Mesenteric fat pad (tissue), 1 donor: ENCODE measurements at places on chromosomes 3 and 15. TPM values are rescaled to one million over a fixed set of nuclear protein-coding genes. Genes with fewer than 3 reads are reported as not detected.

DNA sequence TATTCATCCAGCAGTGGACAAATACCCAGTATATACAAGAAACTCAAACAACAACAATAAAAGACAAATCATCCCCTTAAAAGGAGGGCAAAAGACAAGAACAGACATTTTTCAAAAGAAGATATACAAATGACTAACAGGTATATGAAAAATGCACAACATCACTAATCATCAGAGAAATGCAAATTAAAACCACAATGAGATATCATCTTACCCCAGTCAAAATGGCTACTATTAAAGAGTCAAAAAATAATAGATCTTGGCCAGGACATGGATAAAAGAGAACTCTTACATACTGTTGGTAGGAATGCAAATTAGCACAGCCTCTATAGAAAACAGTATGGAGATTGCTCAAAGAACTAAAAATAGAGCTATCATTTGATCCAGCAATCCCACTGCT lies 16.9 kb downstream of the DHX36 start:
- no peak for DNase-seq

DNA sequence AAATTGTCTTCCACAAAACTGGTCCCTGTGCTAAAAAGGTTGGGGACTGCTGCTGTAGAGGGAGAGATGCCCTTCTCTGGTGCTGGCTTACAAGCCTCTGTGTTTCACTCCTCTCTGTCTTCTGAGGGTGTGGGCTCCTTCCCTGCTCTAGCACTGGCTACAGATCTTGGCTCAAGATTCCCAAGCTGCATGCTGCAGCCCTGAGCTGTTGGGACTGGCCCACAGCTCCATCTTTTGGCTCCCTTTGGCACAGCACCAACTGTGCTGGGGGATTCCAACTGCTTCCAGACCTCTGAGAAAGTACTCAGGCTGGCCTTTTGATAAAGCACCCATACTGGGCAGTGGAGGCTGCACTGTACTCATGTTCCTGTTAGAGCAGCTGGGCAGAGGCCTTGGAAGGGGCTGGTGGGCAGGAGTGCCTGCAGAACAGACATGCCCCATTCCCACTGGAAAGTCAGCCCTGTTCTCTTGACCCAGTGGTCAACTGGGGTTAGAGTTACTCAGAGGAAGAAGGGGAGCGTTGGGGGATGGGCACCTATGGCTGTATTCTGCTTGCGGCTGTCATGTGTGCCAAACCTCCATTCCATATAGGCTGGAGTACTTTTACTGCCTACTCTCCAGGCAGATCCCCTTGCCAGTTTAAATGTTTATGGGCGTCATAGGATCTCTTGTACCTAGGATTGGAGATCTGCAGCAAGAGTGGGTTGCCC lies 55.7 kb downstream of the GALK2 start:
- DNase-seq, result no peak

DNA sequence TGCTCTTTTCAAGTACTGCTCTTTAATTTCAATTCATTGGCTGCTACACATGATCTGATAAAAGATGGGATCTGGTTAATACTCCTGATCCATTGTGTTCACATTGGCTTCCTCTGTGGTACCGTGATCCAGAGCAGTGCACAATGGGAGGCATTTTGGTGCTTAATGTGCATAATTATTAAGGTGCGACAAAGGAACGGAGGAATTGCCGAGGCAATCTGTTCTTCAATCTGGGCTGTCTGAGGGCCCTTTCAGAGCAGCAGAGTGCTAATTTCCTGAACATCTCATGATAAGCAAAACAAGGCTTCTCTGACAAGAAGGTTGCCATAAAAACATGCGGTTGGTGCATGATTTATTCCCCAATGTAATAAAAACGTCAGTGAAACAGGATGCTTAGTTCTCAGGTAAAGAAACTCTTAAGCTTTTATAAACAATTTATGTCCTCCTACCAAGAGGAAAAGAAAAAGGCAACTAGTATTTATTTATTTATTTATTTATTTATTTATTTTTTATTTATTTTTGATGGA lies 64.0 kb upstream of the EPHA3 start:
- DNase-seq, result no peak

DNA sequence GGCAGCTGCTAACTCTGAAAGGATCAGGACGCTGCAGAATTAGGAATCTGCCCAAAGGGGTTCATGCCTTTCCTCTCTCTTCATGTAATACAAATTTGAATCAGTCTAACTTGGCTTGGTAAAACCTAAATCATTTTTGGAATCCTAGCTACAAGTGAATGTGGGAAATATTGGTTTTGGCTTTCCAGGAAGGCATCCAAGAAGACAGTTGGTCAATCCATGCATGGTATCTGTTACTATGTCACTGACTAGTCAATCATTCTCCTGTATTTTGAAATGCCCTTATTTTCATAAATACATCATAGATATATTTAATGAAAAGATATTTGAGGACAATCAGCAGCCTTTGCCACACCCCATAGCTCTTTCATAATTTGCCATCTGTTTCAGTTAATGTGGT lies 7.5 kb upstream of the PLS1 start:
- DNase-seq, result no peak

The C3orf70 gene
- 2.9 TPM for total RNA-seq

DNA sequence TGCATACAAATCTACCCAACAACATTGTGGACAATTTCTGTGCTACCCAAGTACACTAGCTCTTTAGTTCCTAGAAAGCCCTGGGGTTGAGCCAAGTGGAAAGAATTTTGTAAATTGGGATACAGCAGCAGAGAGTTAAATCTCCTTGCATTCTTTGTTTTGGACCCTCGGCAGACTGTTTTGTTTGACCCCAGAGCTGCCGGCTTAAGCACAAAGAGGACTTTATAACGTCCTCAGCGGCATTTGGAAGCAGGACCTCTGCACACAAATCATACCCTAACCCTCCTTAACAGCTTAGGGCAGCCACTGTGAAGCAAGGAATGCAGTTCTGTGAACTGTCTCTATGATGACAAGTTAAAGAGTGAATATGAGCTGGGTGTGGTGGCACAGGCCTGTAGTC lies 415.3 kb downstream of the CNTN4 start:
- no peak for DNase-seq

GRCh38 chr3:4999531-5000184 lies 20.4 kb downstream of the BHLHE40 start:
- no peak for DNase-seq

- DNase-seq, result no peak
Observed at GRCh38 chr3:67075295-67075694, 77.2 kb downstream of the KBTBD8 start.

The IL20RB gene
- total RNA-seq, result 3.6 TPM

DNA sequence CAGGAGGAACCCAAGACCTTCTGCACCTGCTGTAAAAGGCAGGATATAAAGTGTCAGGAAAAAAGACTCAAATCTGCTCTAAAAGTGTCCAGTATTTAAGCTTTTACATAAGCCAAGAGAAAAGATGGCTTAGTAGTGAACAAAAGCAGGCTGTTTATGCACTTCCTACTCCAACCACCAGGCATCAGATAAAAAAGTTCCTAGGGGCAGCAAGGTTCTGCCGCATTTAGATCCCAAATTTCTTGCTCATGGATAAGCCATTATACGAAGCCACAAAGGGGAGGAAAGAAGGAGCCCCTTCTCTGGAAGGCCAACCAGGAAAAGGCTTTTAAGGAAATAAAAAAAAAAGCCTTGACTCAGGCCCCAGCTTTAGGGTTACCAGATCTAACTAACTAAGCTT lies 10.6 kb upstream of the SLC9C1 start:
- DNase-seq, result no peak

- no peak for DNase-seq
Observed at GRCh38 chr3:61323094-61323493, 71.8 kb upstream of the FHIT start.

The TPRG1 gene
- total RNA-seq, result 13.6 TPM

DNA sequence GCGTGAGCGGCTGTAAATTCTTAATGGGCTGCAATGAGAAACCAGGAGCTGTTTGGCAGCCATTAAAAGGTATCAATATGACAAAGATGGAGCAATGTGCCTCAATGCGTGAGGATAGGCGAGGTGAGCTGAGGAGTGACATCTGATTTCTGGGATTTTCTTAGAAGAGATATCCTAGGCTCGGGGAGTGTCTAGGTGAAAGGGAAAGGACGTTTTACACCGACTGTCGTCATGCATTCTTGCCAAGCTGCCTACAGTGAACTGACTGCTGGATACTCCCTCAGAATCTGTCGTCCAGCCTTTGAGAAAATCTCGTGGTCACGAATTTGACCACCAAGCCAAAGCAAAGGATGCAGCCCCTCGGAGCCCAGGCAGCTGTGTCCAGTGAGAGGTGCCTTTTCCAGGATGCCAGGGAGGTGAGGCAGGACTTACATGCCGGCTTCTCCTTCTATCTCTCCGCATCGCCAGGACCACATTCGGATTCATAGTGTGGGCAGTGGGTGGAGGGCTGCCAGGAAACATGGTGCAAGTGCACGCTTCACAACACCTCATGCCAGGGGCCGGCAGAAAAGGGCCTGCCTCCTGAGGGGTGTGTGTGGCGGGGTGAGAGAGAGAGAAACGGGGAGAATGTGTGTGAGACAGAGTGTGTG lies 80.3 kb upstream of the ABHD17C start:
- no peak for DNase-seq

DNA sequence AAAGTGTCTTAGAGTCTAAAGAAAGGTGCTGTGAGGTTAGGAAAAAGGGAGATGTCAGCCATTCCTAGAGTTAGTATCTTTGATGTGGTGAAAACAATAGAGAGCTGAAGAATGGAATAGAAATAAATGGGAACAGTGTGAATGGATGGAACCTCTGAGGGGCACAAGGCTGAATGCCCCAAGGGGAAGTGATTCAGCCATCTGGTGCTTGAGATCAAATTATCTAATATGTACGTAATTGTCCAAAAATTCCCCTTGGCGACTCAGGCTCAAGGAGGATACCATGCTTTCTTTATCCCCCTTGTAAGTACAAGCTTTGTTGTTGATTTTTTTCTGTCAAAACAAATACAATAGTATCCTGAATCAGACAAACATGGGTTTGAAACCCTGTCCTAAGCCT lies 361.6 kb downstream of the LSAMP start:
- no peak for DNase-seq

The SPINK8 gene
- not detected for total RNA-seq

DNA sequence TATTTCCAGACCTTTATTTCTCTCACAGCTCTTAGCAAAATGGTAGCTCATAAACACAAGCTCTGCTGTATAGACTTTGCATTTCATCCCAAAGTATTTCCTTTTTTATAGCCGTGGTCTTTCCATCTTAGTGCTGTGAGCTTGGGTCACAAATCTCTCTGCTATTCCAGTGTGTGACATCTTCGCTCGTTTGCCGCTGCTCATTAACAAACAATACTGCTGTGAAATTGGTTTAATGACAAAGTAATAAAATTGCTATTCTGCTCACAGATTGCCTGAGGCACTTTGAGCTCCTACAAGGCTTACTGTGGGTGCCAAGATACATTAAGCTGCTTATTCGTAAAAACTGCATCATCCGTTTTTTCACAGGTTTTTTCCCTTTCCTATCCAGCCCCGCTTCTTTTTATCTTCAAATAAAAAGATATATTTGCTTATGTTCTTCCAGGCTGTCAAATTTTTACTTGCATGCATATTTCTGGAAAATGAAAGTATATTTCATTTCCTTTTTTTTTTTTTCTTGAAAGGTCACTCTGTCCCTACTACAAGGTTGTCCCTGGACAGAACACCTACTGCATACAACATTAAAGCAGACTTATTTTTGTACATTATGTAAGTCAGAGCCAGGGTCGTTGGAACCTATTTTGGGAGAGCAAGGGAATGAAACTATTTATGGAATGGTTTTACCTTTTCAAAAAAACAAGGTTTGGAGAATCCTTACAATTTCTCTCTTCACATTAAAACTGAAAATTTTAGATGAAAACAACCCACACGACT lies 174.5 kb downstream of the MEIS2 start:
- no peak for DNase-seq

DNA sequence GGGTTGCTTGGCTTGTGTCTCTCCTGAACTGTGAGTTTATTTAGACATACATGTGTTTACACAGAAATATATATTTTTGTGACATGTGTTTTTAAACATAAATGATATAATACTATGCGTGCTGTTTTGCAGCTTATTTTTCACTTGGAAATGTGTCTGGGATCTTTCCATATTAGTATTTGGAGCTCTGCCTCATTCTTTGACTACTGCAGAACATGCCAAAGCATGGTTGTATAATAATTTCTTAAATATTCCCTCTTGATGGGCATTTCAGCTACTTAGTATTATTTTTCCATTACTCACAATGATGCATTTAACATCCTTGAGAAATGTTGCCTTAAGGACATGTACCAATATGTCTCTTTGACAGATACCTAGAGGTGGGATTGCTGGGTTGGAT lies 19.5 kb downstream of the ANAPC13 start:
- no peak for DNase-seq

DNA sequence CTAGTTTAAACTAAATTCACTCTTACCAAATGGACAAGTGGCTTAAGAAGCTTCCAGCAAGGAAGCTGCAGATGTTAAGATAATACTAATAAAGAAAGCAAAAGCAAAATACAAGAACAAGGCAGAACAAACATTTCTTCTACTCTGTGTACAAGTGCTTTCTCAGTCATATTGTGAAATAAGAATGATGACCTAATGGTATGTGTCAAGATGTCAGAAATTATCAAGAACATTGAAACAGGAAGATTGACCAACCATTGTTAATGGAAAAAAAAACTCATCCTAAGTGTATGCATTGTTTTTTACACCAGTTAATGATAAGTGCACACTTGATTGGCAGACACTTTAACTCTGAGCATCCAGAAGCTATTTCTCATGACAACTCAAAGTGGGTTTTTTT lies 65.4 kb upstream of the P2RY1 start:
- DNase-seq, result no peak

GRCh38 chr3:197309528-197310361 lies 11.3 kb upstream of the DLG1 start:
- DNase-seq, result no peak

The CDCP1 gene
- 4.8 TPM for total RNA-seq

GRCh38 chr3:81426826-81427577 lies 334.4 kb downstream of the GBE1 start:
- DNase-seq, result no peak

The KIF15 gene
- total RNA-seq, result 0.42 TPM

DNA sequence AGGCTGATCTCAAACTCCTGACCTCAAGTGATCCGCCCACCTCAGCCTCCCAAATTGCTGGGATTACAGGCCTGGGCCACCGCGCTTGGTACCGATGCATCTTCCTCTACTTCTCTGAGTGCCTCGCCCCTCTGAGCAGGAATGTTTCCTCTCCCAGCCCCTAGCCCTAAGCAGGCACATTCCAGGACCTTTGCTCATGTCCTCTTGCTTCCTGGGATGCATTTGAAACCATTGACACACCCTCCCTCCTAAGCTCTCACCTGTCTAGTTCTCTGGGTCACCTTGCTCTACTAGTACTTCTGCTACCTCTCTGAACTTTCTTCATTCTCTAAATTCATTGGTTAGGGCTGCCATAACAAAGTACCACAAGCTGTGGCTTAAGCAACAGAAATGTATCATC lies 17.9 kb upstream of the UACA start:
- no peak for DNase-seq

The PHLDB2 gene
- total RNA-seq, result 142 TPM
